ENCODE measurements at places on chromosomes 11 and 22.

DNA sequence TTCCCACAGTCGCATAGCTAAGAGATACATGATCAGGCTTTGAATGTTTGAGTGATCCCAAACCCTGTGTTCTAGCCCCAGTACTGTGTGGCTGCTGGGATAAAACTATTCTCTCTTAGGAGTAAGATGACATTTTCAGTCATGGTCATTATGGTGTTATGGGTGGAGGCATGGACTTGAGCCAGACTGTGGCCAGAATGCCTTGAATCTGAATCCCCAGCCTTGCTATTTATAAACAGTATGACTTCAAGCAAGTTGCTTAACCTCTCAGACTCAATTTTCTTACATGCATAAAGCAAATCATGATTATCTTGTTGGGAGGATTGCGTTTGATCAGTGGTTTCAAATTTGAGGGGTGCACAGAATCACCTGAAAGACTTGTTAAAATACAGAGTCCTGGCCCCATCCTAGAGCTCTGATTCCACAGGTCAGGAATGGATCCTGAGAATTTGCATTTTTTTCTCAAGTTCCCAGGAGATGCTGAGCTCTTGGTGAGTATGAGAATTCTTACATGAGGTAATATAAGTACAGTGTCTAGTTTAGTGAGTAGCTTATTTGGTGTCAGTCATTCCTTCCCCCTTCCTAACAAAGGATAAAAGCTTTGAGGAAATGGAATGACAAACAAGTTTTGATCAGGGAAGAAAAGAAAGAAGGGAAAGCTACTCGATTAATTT, 571.7 kb downstream of the METTL15 start:
- no peak for DNase-seq

DNA sequence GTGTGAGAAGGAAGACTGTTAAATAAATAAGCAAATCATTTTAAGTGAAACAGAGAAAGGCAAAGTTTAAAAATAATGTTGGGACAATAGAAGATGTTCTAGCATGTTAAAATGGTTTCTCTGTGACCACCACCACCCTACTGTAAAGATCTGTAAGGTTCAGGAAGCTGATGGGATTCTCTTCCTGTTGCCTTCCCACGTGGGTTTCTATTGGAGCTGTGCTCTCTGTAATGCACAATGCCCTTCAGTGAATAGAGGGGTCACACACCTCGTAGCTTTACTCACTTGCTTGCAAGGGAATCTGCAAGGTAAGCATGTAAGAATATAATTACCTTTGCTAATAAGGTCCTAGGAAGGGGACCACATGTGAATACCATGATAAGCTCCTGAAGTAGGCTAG, 170.5 kb downstream of the CASP12 start:
- DNase-seq: no peak

GRCh38 chr11:122791836-122792235, 46.5 kb upstream of the CRTAM start:
- DNase-seq: no peak

GRCh38 chr11:90639461-90639993, 416.7 kb upstream of the CHORDC1 start:
- DNase-seq: no peak

- DNase-seq: no peak
Measured at GRCh38 chr22:30104501-30105156, 24.4 kb downstream of the HORMAD2 start.

DNA sequence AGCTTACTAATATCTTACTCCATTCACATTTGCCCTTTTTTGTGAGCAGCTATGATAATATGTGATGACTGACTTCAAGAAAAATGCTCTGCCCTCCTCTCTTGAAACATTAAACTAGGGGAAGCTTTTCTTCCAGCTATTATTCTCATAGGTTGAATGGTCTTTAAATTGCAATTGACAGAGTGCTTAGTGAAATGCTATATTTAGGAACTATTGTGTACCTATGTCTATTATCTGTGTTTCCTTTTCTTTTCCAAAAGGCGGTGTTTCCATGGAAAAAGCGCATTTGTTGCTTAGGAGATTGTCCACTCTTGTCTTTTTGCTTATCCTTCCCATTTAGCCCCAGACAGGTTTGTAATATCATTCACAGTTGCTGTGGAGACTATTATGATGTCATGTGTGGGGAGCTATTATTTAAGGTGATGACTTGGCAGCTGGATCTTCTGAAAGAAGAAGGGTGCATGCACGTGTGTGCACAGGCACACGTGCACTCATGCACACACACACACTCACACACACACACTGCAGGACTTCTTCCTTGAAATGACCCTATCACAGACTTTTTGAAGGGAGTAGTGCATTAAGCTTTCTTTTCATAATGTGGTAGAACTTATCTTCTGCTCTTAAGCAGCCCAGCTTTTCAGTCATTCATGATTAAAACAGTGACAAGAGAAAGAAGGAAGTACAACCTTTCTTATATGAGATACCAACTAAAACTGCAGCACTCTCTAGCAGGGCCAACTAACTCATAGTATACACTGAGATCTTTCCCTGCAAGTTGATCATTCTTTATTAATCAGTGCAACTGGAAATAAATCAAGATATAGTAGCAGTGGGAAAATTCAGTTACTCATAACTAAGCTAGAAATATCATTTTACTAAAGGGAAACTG, 340.8 kb upstream of the MTNR1B start:
- DNase-seq: no peak

- DNase-seq: no peak
Measured at GRCh38 chr11:130126516-130126915, 33.1 kb upstream of the ST14 start.

DNA sequence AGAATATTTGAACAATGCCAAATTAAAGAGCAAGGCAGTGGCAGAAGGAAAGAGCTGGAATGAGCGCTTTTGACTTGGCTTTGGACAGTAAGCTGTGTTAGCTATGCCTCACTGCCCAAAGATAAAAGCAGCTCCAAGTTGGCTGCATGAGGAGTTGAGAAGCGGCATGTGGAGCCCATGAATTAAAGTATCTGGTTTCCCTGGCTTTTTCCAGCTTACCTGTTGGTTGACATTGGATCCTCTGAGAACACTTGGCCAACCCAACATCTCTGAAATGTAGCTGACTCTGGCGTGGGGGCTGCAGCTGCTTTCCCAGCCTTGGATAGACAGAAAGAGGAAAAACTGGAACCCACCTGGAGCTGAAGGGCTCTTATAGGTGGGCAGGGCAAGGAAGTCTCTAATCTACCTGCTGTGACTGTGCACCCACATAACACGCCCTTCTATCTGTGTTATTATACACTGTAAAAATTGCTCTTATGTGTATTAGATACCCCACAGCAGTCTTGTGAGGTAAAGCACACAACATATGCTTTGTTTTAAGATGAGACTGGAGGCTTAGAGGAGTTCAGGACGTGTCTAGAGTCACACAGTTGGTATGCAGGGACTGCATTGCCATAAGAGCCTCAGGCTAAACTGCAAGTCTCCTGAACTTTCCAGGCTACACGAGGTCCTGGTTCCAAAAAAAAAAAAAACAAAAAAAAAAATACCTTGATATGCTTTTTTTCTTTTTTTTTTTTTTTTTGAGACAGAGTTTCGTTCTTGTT, 5.8 kb downstream of the UBASH3B start:
- no peak for DNase-seq

- no peak for DNase-seq
Measured at GRCh38 chr11:15327786-15328231, 213.1 kb downstream of the INSC start.

DNA sequence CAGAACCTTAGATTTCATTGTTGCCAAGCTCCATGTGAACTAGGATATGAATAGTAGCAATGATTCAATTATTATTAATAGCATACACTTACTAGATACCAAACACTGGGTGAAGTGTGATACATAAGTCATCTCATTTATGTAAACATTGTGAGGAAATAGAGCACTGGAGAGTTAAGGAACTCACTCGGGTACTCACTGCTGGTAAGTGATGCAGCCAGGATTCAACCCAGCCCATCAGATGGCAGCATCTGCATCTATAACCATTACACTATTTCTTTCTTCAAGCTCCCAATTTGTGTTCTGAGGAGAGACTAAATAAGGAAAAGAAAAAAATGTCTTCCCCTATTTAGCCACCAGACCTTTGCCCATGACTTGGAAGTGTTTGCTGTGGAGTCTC, 10.2 kb upstream of the ALG8 start:
- DNase-seq: no peak

- no peak for DNase-seq
Measured at GRCh38 chr22:46230262-46230901, 19.7 kb downstream of the CDPF1 start.

DNA sequence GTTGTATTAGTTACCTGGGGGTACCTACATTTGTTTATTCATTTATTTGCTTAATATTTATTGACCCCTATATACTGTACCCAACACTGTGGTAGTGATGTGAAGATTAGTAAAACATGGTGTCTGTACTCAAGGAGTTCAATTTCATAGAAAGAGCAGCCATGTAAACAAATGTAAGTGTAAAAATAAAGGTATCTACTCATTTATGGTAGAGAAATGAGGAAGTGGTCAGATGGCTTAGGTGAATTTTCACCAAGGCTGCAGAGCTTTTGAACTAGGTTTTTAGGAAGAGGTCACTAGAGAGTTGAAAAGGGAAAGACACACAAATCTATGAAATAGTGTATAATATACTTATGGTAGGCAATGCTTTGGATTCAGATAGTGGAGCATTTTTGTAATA, 11.1 kb downstream of the CTR9 start:
- DNase-seq: no peak

GRCh38 chr11:123653483-123653826, 969 bp downstream of the SCN3B start:
- DNase-seq: no peak

GRCh38 chr11:47854667-47855066, 6.5 kb upstream of the NUP160 start:
- no peak for DNase-seq

- DNase-seq: no peak
Measured at GRCh38 chr11:12249590-12250260, 127.6 kb upstream of the PARVA start.

DNA sequence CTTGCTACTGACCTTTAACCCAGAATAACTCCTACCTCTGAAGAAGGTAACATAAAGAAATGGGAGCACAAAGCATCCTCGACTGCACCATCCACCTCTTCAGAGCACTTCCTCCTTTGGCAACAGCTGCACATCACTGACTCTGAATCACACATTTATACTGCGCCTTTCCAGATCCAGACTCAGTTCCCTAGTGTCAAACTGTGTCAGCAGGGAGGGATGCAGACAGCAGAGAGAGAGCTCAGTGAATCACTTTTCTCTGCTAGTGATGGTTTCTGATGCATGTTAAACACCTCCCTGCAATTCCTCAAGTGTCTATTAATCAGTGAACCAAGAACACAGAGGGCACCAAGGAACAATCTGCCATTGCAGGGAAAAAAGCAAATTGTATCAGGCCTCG, 118.9 kb downstream of the PLEKHA7 start:
- DNase-seq: no peak

- DNase-seq: no peak
Measured at GRCh38 chr11:99432677-99433076, 411.9 kb downstream of the CNTN5 start.

- no peak for DNase-seq
Measured at GRCh38 chr22:27370269-27370668, 431.3 kb downstream of the MN1 start.

DNA sequence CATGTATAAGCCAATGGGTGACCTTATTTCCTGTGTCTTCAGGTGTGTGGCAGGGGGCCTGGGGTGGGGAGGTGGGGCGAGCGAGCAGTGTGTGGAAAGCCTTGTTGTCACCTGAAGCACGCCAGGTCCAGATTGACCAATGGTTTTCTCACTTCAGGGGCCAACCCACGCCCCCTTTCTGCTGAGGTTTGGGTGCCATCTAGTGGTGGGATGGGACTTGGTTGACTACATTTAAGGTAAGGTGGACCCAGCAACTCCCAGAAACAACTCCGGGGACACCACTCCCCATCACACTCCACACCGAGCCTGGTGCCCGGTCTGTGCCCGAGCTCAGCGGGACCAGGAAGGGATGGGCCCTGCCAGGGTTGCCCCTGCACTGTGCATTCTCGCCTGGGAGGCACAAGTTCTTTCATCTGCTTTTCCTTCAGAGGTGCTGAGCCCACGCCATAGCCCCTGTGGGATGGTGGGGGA, 40.0 kb downstream of the TPCN2 start:
- peak; percentile 69 for DNase-seq

- no peak for DNase-seq
Measured at GRCh38 chr11:33402066-33402465, 144.9 kb downstream of the HIPK3 start.

GRCh38 chr11:63937713-63938478, 906 bp upstream of the NAA40 start:
- DNase-seq: peak; percentile 20

GRCh38 chr11:99148352-99148751, 127.6 kb downstream of the CNTN5 start:
- DNase-seq: no peak

DNA sequence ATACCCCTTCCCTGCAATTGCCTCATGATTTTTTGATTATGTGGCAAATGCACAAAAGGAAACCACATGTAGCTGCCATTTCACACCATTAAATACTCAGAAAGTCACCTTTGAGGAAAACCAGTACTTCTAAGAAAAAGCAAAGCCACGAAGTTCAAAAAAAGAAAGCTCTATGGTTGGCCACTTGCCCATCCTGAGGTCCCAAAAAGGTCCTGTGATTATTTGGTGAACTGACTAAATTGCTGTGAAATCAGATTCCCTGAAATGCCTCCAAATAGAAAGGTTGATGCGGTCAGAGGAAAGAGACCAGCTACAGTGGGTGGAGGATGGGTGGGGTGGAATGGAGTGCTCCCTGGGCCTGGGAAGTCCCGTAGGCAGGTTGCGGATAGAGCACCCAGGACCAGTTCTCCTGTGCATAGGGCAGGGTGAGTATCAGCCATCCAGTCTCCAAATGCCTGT, 26.9 kb downstream of the MRPL16 start:
- DNase-seq: no peak

DNA sequence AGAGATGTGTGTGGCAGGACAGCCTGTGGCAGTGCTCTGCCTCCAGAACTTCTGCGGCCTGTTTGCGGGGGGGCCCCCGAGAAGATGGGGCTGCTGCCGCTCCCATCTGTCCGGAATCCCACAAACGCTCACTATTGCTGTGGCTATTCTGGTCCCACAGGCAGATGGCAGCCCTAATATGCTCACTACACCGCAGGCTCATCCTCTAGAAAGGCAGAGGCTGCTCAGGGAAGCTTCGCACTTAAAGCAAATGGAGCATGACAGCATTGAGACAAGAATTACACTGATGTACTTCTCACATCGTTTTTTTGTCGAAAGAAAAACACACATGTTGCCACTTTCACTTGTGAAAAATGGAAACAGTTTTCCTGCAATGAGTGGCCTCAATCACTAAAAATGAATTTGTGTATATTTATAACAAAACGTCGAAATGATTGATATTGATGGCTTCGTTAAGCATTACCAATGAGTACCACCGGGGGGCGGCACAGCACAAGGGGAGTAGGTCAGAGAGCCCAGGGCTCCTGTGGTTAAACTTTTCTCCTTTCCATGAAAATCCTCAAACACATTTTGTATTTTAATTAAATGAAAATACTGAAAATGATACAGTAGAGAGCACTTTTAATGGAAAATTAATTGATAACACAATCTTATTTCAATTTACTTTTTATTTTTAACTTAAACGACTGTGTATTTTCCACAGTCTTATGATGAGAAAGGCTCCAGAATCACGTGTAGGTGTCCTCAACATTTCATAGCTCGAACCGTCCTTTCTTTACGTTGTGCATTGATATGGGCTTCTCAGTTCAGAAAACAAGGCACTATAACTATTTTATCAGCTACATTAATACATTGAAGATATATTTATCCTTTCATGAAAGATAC, 69.1 kb downstream of the CTTN start:
- peak; percentile 38 for DNase-seq
